Retinal pigment epithelial cell (primary cell): ENCODE measurements at places on chromosomes 5 and 9.

DNA sequence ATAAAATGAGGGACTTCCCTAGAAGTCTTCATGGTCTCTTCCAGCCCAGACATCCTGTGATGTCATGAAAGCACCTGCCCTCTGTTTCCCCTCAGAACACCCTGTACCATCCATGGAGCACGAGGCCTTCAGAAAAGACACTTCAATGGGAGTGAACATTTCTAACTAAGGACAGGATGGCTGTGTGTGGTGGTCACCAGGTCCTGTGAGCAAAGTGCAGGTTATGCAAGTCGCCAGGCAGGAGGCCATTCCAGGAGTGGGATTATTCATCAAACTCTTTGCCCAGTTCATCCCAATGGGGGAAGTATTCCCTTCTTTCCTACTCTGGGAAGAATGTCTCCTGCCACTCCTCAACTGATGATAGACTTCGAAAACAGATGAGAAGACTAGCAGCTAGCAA, 80.5 kb downstream of the SLC1A3 start:
- DNase-seq = no peak

DNA sequence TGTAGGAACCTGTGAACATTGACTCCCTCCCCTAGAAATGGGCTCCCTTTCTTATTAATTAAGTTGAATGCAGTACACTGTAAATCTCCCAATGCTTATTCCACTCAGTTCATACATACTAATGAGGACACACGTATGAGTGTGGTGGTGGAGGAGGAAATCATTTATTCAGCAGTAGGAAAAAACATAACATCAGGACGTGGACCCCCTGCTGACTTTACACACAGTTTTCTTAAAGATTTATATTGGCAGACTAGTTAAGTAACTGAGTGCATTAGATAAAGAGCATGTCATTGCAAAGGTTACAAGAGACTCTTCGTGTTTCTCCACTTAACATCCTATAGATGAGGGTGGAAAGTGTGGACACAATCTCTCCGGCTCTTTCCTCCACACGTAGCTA, 37.8 kb upstream of the SEMA6A start:
- no peak for DNase-seq

DNA sequence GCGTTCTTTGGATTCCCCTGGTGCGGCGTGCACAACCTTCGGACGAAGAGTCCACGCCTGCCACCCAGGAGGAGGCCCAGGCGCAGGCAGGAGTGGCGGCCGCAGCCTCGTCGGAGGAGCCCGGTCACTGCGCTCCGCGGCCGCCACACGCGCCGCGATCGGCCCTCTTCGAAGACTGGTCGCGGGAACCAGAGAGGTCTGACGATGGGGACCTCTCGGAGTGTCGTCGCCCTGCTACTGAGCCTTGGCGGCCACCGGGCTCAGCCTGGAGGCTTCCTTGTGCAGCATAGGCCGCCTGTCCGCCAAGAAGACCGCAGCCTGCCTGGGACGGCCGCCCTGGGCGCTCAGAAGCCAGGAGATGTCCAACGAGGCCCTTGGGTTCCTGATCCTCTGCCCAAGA, 112.5 kb upstream of the SELENOP start:
- no peak for DNase-seq

GRCh38 chr9:113436728-113437515, 26.4 kb downstream of the C9orf43 start:
- DNase-seq = no peak

- no peak for DNase-seq
Observed at GRCh38 chr9:95841377-95841776, 34.1 kb upstream of the ERCC6L2 start.

DNA sequence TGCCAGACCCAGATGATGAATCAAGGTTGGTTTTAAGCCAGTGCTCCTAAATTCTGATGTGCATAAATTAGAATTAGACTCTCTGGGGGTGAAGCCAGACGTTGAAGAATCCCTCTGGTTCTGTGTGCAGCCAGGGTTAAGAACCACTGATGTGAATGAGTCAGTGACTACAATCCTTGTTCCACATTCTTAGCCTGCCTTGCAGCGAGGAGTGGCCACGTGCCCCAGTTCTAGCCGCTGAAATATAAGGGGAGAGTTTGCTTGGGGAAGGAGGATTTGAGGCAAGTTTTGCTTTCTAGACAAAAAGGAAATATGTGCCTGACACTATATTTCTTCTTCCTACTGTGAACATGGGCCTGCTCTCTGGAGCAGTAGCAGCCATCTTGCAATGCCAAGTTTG, 34.2 kb upstream of the MSH3 start:
- DNase-seq = peak; percentile 57

GRCh38 chr9:98022447-98022846, 34.1 kb upstream of the NANS start:
- peak; percentile 57 for DNase-seq

DNA sequence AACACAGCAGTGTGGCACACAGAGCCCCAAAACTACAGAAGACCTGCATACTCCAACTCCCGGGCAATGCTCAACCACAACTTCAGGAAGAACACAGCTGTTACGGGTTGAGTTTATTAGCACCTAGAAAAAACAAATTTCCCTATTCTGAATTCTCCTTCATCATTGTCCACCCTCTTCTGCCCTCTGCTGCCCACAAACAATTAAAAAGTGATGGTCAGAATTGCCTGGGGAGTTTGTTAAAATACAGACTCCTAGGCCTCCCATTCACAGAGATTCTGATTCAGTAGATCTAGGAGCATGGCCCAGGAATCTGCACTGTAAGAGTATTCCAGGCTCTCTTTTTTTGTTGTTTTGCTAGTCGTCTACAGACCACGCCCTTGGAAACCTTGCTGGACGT, 310.6 kb downstream of the NDUFS4 start:
- DNase-seq = no peak

GRCh38 chr5:54388409-54388808, 67.1 kb upstream of the HSPB3 start:
- no peak for DNase-seq

DNA sequence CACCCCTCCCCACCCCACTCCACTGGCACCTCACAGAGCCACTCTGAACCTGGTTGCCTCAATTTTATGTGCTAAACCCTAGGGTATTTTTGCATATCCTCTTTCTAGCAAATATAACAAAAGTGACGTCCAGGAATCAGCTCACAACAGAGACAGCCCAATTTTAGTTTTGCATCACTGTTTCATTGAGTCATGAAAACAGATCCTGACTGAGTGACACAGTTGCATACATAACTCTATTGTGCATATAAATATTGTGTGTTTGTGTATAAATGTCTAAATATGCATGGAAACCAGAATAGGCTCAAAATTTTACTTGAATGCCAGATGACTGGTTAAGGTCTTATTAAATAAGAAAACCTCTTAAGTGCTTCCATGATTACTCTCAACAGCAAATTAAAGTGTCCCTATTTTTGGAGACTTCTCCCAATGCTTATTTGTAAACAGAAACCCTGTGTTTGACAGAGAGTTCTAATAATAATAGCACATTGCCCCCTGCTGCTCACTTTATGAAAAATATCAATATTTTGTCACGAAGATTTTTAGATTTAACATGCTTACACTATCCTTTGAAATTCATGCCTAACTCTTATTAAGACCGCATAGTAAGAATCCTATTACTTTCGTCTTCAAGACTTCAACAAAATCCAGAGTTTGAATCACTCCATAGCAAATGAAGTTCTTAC, 75.5 kb upstream of the PRRC1 start:
- no peak for DNase-seq

DNA sequence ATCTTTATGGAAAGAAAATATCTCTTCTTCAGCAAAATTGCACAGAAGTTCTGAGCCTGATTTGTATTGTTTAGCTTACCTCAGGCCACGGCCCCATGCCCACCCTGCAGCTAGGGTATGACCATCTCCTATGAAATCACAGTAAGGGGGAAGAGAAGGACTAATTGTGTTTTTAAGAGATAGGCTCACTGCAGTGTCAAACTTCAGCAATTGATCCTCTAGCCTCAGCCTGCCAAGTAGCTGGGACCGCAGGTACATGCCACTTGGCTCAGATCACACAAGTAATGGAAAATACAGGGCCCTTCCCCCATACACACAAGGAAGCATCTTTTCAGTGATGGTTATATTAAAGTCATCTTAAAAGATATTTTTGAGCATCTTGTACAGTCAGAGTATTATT, 60.0 kb downstream of the DMAC1 start:
- DNase-seq = no peak

- no peak for DNase-seq
Observed at GRCh38 chr9:15286161-15286821, 20.7 kb downstream of the TTC39B start.

DNA sequence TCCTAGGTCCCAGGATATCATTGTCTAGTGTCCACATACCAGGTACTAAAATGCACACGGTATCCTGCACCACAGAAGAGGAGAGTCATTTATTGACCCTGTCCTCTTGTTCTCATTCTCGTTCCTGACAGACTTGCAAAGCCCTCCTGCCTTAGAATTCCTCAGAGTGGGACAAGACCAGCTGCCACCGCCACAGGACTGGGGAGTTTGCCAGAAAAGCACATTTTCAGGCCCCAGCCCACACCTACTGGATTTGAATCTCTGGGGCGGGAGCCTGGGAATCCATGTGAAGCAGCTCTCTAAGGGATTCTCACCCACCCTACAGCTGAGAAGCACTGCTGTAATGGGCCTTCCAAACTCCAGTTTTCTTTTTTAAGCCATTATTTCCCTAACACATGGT, 68.0 kb upstream of the FANCC start:
- DNase-seq = no peak

- DNase-seq = no peak
Observed at GRCh38 chr5:108728566-108729241, 19.0 kb upstream of the FER start.

- no peak for DNase-seq
Observed at GRCh38 chr5:95142145-95142544, 142.7 kb downstream of the MCTP1 start.

DNA sequence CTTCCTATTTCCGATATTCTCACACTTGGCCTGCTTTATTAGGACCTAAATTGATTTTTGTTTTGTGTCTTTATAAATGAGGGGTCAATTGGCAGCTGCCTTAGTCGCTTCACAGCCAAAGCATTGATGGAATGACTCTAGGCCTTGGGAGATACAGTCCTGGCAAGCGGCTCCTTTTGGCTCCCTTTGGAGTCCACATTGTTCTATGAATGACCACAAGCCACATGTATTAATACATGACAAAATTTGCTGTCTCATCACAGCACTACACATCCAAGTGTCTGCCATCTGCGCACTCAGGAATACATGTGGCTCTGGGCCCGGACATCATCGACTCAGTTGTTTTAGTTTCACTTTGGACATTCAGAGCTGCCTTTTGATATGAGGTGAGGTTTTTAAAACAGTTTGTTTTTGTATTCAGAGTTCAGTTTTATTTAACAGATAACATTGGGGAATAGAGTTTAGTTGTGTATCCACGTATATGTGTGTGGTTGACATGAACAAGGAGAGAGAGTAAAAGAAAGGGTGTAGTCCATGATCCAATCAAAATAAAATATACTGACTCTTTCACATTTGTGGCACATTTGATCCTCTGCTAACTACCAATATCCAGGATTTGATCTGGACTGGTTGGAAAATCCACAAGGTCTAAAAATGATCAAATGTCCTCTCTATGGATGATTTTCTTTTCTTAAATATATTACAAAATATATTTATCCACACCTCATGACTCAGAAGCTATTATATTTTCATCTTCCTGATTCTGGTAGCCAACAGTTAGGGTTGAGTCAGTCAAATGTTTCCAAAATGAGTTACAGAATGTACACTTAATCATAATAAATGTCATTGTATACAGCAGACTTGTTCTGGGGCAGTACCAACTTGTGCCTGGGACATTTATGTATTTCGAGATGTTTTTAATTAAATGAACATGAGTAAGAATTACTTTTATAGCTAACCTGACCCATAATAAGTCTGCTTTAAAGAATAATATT, 114.0 kb upstream of the MTAP start:
- no peak for DNase-seq

- no peak for DNase-seq
Observed at GRCh38 chr5:107776922-107777740, 106.4 kb upstream of the EFNA5 start.

- DNase-seq = no peak
Observed at GRCh38 chr5:72841756-72842535, 25.5 kb downstream of the TNPO1 start.

- DNase-seq = peak; percentile 75
Observed at GRCh38 chr5:149445739-149446369, 66.8 kb upstream of the IL17B start.

- no peak for DNase-seq
Observed at GRCh38 chr9:17863213-17863883, 284.5 kb downstream of the SH3GL2 start.

- DNase-seq = no peak
Observed at GRCh38 chr5:18333841-18334240, 699.6 kb downstream of the TAF11L14 start.

DNA sequence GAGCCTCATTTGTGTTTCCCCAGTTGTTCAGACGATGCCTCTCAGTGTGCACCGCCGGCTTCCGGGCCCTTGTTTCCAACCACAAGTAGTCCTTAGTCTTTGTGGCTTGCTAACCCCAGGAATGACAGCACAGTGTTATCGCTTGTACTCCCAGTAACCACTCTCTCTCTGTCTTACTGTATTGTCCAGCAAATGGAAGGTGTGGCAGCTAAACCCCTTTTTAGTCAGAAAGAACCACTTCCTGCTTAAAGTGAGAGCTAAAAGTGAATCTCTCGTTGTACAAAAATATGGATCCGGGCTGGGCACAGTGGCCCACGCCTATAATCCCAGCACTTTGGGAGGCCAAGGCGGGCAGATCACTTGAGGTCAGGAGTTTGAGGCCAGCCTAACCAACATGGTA, 61.3 kb downstream of the ENC1 start:
- DNase-seq = no peak

- peak; percentile 59 for DNase-seq
Observed at GRCh38 chr5:100026606-100027005, 508.6 kb upstream of the FAM174A start.

GRCh38 chr9:116352958-116353357, 199.4 kb downstream of the PAPPA start:
- no peak for DNase-seq

DNA sequence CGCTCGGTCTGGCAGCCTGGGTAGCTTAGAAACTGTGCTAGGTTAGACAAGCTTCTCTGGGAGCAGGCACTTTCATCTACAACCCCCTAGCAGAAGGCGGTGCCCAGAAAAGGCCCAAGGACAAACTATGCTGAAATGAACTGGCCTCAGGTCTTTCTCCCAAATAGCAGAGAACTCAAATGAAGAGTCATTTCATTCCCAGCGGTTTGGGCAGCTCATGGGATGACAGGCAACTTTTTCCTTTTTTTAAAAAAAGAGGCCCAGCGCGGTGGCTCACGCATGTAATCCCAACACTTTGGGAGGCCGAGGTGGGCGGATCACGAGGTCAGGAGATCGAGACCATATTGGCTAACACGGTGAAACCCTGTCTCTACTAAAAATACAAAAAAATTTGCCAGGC, 2.5 kb downstream of the RAPGEF1 start:
- no peak for DNase-seq
